Hair follicle dermal papilla cell (primary cell): ENCODE measurements at places on chromosomes 7 and 10. TPM values are rescaled to one million over a fixed set of nuclear protein-coding genes. Genes with fewer than 3 reads are reported as not detected.

Gene HOXA7
- not detected in 2 replicates for total RNA-seq

Gene MMP21
- total RNA-seq = 0.12 TPM in 1 of 2 replicates, not detected in the other

Gene TFR2
- 0.49 and 1.1 TPM in 2 replicates for total RNA-seq

Gene PDZD7
- total RNA-seq = 1.5 and 2.1 TPM in 2 replicates

Gene ACBD7
- 0.32 TPM in 1 of 2 replicates, not detected in the other for total RNA-seq

Gene MKX
- total RNA-seq = 23.7 and 40.8 TPM in 2 replicates

Gene ADAMTS14
- 12.4 and 15.6 TPM in 2 replicates for total RNA-seq

Gene ADARB2
- total RNA-seq = not detected in 2 replicates

Gene CRHR2
- total RNA-seq = not detected in 2 replicates

Gene LBX1
- total RNA-seq = not detected in 2 replicates

Gene LRRTM3
- total RNA-seq = not detected in 2 replicates

Gene LIPM
- total RNA-seq = not detected in 2 replicates

Gene RAMP3
- 0.24 TPM in 1 of 2 replicates, not detected in the other for total RNA-seq

Gene CLCN1
- total RNA-seq = under 0.01 TPM in 1 of 2 replicates, not detected in the other

Gene HYAL4
- total RNA-seq = not detected in 2 replicates

Gene ZNF853
- 0.24 and 0.32 TPM in 2 replicates for total RNA-seq
